Stimulated activated CD8-positive, alpha-beta memory T cell treated with anti-CD3 and anti-CD28 coated beads, Interleukin-12 subunit alpha, Interleukin-12 subunit beta, amount 100 ng/mL, for 4 hours (primary cell): ENCODE measurements at places on chromosomes 3 and 15.

DNA sequence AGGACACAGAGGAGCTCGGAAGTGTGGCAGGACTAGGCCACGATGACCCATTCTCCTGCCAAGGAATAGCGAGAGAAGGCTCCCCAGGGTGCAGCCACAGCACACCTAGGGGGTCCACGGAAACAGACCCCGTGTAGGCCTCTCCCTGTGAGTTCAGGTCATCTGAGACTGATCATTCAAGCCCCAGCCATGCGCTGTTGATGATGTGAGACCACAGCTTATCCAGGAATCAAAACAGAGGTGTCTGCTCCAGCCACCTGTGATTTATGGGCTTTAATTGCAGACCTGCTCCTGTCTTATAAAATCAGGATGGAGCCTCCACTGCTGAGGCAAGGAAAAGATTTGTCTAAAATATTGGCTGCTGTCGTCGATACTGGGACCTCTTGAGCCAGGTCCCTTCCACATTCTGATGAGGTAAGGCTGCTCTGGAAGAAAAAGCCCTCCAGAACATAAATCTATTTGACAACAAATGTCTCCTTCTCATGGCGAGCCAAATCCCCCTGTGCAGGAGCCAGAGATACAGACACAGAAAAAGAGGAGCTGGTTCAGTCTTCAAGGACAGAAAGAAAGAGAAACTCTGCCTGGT lies 186.7 kb downstream of the TJP1 start:
- no peak for DNase-seq

DNA sequence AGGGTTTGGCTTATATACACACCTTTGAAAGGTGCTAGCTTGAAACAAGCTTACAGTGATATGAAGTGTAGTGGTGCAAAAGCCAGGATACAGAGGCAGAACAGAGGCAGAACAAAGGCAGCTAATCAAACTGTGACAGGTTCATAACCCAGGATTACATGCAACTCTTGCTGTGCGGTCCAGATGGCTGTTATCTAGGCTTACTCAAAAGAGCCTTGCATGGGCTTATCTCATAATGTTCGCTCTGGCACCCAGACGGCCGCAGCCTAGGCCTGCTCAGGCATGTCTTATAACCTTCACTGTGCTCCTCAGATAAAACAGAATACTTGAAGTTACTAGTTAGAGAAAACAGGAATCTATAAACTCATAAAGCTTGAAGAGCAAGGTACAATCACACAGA lies 22.8 kb upstream of the NOX5 start:
- no peak for DNase-seq

DNA sequence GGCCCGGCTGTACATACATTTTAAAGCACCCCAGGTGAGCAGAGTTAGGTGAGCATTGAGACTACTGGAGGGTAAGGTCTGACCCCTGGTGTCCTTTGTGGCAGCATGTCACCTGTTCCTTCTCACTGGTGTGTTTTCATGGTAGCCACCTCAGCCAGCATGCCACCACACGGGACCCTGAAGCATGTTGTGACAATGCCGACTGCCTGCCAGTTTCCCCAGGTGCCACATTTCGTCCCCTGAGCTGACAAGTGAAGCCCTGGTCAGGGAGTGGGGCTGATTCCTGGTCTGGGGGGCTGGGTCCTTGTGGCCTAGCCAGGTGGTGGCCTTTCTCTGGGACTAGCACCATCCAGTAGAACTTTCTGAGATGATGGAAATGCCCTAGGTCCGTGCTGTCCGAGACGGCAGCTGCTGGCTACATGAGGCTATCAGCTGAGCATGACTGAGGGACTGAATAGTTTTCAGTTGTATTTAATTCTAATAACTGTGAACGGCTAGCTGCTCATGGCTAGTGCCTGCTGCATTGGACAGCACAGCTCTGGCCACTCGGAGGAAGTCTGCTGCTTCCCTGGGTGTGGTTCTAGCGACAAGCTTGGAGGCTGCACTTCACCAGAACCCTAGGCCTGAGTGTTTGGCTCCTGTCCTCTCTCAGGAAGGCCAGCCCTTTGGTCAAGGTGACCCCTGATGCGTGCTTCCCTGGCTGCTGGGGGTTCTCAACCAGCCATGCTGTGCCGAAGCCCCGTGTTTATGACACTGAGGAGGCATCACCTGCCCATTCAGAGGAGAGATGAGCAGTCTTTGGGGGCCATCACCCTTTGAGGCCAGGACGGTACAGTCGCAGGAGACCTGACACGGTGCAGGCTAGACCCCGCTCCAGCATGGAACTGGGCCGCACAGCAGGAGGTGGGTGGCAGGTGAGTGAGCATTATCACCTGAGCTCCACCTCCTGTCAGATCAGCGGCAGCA lies 3.9 kb downstream of the C3orf22 start:
- no peak for DNase-seq

GRCh38 chr3:195812366-195812765 lies 637 bp upstream of the MUC4 start:
- no peak for DNase-seq

GRCh38 chr15:51625236-51625635 lies 2.7 kb upstream of the DMXL2 start:
- DNase-seq, result no peak

DNA sequence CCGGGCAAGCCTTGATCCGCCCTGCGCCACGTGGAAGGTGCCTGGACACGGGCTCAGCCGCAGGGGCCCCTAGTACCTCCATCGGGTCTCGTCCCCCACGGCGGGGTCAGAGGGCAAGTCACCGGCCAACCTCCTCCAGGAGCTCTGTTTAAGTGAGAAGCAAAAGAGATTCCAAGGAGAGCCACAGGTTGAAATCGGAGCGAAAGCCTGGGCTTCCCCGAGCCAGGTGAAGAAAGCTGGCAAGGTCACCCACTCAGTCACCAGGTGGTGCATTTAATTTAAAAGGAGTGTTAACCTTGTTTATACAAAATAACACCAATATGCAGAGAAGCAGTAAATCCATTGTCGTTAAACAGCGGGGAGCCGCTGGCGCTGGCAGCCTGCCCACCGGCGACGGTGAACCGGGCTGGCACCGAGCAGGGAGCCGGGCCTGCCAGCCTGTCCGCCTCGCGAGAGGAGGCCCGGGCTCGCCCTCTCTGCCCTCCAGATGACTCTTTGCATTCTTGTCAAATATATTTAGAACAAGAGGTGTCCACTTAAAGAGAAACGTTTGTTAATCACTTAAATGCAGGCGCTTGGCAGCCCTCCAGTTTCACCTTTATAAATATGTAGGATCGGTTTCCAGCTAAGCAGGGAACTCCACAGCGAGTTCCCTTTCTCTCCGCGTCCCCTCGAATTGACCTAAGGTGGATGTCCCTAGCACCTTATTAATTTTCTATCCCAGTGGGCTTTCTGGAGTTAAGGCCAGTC lies 277.3 kb upstream of the NR2F2 start:
- DNase-seq, result no peak
